Islet precursor cell (in vitro differentiated cells): ENCODE measurements at places on chromosomes 7 and 10.

- no peak for DNase-seq
Measured at GRCh38 chr7:29917641-29918040, 72.0 kb downstream of the SCRN1 start.

DNA sequence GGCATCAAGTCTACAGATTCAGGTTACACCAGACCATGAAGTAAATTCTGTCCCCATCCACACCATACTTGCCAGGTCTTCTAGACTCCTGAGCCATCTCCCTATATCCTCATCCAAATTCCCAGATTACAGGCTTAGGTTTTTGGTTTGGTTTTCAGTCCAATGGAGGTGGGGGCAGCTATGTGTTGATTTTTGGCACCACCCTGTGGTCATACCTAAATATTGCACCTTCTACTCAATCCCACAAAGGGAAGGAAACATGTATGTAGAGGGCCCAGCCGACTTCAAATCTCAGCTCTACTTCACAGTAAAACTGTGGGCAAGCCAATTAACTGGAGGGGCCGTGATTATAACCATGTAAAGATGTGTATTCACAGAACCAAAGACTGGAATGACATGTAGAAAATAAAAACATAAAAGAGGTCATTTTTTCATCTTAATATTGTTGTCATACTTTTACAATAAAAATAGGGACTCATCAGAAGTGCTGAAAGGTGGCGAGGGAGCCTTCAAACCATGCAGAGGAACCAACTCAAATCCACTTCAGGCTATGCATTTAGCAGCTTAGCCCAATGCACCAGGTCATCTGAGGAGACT lies 19.8 kb downstream of the ERCC6 start:
- DNase-seq, result no peak

GRCh38 chr7:5462216-5462615 lies 38.6 kb upstream of the TNRC18 start:
- DNase-seq, result no peak

DNA sequence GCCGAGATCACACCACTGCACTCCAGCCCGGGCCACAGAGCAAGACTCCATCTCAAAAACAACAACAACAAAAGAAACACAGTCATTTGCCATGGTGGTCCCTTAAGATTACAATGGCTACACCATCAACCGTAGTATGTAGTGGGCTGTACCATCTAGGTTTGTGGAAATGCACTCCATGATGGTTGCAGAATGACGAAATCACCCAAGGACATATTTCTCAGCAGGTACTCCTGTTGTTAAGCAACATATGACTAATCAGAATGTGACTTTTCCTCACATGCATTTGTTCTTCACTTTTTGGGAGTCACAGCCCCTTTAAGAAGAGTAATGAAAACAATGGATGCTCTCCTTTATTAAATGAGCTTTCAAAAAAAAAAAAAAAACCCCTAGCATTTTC lies 11.0 kb downstream of the SVIL start:
- DNase-seq, result no peak

GRCh38 chr10:61752111-61753011 lies 89.6 kb downstream of the CABCOCO1 start:
- DNase-seq, result no peak

DNA sequence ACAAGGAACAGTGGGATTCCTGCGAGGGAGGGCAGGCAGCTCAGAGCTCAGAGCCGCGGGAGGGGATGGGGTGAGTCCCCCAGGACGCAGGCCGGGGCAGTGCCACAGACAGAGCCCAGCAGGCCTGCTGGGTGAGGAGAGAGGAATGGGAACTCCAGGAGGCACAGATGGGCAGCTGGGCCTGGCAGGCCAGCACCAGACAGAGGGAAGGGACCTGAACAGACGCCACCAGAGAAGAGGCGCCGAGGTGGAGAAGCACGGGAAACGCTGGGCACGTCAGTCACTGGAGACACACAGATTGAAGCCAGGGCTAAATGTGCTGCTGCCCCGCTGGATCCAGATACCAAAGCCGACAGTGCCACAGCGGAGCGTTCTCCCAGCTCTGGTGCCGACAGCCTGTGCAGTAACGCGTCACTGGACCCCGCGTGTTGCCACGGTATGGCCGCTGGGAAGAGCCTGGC lies 225.8 kb downstream of the MAD1L1 start:
- peak; percentile 49 for DNase-seq

DNA sequence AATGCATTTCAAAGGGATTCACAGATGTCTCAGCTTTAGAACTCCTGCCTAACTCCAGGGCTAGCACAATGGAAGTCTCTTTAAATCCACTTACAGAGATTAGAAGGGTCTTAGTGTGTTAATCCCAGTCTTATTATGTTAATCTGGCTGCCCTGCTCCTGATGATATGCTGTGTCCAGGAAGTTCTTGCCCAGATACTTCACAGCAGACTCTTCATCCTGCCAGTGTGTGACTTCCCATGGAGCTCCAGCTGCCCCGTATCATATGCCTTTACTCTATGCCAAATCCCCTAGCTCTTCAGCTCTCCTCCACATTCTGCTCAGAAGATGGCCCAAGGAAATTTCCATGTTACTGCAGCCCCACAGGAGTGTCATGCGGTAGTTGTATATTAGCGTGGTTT lies 533.8 kb downstream of the GALNT17 start:
- DNase-seq, result no peak

DNA sequence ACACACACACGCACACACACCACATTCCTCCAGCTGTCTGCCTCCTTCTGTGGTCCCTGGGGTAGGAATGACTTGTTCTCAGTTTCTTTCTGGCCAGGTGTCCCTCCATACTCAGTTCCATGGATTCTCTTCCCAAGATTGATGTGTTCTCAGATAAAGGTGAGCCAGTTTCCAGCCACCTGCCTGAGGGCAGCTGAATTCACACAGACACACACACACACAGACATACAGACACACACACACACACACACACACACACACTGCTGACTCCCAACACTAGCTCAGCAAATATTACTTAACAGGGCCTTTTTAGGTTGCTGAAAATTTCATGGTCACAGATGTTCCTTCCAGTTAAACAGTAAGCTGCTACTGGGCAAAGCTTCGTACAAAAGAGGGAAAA lies 45.4 kb upstream of the GDF10 start:
- DNase-seq, result peak; percentile 47

GRCh38 chr10:56068473-56069263 lies 292.4 kb downstream of the ZWINT start:
- DNase-seq, result no peak
